ENCODE measurements at places on chromosomes 2 and 18.

GRCh38 chr2:128413718-128414341 lies 95.2 kb upstream of the HS6ST1 start:
- H3K27me3 ChIP-seq = no peaks in the 10 kb centered on the region
- peaks cover 2% of the 10 kb centered on the region for H3K4me1 ChIP-seq
- no peak overlapping the region for H3K4me3 ChIP-seq
- H3K27ac ChIP-seq = no peak overlapping the region
- no peaks in the 10 kb centered on the region for H3K36me3 ChIP-seq

GRCh38 chr18:11260961-11261461 lies 111.6 kb upstream of the PIEZO2 start:
- no peak for DNase-seq
- peaks cover 5% of the 10 kb centered on the region for H3K27me3 ChIP-seq
- H3K4me3 ChIP-seq = no peak overlapping the region

DNA sequence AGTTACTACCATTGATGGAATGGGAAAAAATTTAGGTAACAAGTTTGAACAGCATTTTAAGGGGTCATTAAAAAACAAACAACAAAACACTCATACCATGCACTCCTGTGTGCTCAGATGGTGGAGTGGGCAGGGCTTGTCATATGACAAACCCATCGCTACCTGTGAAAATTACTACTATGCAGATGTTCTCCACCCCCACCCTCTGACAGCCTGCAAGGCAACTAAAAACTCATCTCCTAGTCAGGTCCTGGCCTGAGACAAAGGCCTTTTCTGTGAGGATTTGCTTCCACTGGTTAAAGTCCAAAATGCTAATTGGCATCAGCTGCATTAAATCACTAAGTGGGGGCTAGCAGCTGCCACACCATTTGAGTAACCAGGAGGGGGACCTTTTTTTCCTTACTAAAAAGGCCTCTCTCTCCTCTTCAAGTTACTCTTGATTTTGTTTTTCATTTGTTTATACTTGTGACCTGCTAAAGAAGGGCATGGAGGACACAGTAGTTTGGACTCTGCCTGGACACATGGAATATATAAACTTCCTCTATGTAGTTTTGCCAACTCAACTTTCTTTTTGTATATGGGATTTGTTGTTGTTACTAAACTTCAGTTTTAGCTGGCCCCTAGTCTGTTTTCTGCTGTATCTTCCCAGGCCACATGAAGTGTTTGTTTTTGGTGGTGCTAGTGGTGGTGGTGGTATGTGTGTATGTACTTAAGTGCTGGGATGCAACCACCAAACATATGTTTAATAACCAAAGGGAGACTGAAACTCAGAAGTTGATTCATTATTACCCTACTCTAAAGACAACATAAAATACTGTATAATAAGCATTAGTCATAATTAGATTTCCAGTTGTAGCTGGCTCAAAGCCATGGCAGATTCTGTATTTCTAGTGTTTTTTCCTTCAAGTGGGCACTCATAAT lies 121.3 kb downstream of the MAP4K4 start:
- no peak for DNase-seq
- no peaks in the 10 kb centered on the region for H3K36me3 ChIP-seq
- H3K27ac ChIP-seq = peak overlapping the region; percentile 88
- H3K4me3 ChIP-seq = no peak overlapping the region

GRCh38 chr2:95022309-95023221 lies 2.9 kb upstream of the MAL start:
- DNase-seq = no peak
- H3K27me3 ChIP-seq = peaks cover 42% of the 10 kb centered on the region
- H3K4me1 ChIP-seq = no peaks in the 10 kb centered on the region
- no peak overlapping the region for H3K4me3 ChIP-seq
- no peak overlapping the region for H3K27ac ChIP-seq

DNA sequence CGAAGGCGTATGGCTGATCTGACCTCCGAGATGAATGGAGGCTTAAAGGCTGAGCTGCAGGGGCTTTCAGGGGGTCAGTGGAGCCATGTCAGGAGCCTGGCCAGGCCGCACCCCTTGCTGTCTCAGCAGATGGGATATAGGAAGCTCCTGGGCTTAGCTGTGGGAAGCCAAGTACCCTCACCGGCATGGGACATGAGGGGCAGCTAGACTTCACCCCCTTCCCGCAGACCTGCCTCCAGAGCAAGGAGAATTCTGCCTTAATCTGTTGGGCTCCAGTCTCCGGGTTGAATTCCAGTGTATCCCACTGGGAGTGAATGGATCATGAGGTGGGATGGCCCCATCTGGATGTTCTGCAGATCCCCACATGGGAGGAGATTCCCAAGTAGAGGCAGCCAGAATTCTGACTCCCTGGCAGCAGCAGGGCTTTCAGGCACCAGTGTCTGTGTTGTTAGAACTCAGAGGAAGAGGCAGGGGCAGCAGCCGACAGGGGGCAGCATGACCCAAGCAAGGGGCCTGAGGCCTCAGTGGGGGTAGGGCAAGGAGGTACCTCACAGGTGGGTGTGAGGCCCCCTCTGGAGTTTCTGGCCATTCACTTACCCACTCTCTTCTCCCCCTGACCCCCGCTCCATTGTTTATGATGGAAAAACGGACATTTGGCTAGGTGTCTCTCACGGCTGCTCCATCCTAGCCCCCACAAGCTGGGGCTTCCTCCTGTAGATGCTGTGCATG lies 19.1 kb downstream of the CAPG start:
- H3K4me3 ChIP-seq = no peak overlapping the region
- no peaks in the 10 kb centered on the region for H3K27me3 ChIP-seq
- H3K27ac ChIP-seq = no peak overlapping the region
- no peaks in the 10 kb centered on the region for H3K4me1 ChIP-seq

DNA sequence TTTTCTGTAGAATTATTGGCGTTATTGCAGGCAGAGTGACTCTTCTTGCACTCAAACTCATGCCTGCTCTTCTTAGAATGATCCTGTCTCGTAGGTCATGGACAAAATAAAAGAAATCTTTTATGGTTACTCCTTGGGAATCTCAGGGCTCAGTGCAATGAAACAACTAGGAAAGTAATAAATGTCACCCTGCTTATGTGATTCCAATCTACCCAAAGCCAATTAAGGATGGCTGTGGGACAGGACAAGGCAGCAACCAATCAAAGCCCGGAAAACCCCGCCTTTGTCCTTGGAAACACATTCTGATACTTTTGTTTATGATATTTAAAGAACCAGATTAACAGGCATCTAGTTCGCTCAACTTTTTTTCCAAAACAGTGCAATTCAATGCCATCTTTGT lies 53.0 kb downstream of the GRB14 start:
- DNase-seq = no peak
- H3K27me3 ChIP-seq = no peaks in the 10 kb centered on the region
- H3K4me3 ChIP-seq = no peak overlapping the region
- H3K36me3 ChIP-seq = no peaks in the 10 kb centered on the region

DNA sequence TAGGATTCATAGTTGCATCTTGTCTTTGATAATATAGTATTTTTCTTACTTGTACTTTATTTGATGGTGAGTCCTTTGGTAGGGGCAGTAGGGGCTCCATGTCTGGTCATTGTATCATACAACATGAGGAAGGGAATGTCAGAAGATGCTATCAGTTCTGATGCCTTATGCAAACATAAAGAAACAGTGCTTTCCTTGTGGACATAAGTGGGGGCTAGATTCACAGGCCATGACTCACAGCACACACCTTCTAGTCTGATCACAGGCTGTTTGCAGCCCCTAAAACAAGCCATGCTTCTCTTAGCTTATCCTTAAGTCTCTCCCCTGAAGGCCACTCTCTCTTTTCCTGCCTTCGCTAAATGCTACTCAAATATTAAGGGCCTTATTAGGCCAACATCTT lies 10.7 kb upstream of the SLC14A1 start:
- no peak for DNase-seq
- no peak overlapping the region for H3K27ac ChIP-seq
- no peaks in the 10 kb centered on the region for H3K27me3 ChIP-seq

DNA sequence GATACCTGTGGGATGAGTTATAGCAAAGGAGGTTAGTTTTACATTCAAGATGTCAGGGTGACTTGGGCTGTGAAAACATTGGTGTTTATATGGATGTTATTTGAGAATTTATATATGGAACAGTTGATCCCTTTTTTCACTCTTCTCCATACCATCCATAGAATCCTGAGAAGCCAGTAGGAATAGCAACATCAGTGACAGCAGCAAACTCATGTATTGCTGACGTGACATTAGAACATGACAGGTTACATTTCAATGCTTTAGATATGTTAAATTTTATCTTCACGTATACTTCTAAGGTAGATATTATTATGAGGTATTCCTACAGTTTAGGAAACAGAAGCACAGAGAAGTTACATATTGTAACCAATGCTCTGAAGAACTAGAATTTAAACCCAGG lies 745.2 kb upstream of the GCFC2 start:
- DNase-seq = no peak
- H3K4me3 ChIP-seq = no peak overlapping the region
- H3K36me3 ChIP-seq = no peaks in the 10 kb centered on the region
- no peaks in the 10 kb centered on the region for H3K4me1 ChIP-seq
- H3K27ac ChIP-seq = no peak overlapping the region
- H3K27me3 ChIP-seq = no peaks in the 10 kb centered on the region

DNA sequence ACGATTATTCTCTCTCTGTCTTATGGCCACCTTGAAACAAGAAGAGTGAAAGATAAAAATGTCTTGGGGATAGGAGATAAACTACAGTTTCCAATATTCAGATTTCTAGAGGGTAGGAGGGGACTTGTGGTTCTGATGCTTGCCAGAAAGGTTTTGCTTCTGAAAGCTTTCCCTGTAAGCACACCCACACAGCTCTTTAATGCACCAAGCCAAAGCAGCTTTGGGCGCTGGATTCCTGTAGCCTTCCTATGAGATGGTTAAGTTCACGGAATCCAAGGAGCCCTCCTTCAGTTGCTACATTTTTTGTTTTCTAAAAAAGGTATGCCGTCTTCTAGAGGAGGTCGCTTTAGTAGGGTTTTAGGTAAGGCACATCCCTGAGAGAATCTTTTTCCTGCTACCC lies 4.9 kb downstream of the LRRTM1 start:
- H3K4me1 ChIP-seq = no peaks in the 10 kb centered on the region
- DNase-seq = no peak
- no peak overlapping the region for H3K27ac ChIP-seq
- peaks cover 49% of the 10 kb centered on the region for H3K27me3 ChIP-seq

DNA sequence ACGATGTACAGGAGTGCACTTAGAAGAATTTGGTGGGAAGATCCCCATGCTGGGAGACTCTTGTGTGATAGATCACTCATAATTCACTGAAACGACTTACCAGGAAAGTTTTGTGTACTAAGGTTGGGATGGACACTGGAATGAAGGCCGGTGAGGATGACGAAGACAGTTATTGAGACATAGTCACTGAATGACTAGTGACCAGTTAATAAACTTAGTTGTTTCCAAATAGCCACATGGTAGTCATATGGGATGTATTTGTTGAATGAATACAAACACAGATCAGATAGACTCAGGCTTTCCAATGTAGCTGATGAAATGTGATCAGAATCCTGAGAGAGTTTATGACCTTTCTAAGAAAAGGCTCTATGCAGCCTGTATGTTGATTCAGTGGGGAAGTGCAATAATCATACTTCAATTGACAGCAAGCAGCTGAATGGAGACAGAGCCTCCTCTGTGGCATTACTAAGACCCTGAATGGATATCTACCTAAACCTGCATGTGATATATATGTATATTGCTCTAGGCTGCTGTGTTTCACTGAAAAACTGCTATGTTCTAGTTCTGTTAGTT lies 20.4 kb downstream of the GDF7 start:
- no peak overlapping the region for H3K27ac ChIP-seq
- no peak for DNase-seq
- H3K4me1 ChIP-seq = no peaks in the 10 kb centered on the region
- H3K27me3 ChIP-seq = no peaks in the 10 kb centered on the region

DNA sequence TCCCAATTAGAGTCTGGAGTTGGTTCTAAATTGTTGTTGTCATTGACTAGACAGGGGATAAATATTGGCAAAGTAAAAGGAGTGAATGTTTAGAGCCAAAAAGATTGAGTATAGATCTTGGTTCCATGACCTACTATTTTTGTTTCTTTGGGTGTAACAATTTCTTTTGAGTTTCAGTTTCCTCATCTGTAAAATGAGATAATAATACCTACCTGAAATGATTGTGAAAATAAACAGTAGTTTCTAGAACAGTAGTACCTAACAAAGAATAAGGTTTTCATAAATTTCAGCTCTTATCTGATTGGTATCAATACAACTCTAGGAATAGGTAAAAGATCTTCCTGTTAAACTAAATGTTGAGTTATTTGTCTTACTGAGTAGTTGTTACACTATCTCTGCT lies 56.8 kb downstream of the PMS1 start:
- no peaks in the 10 kb centered on the region for H3K27me3 ChIP-seq
- H3K4me1 ChIP-seq = peaks cover 18% of the 10 kb centered on the region
- H3K4me3 ChIP-seq = no peak overlapping the region
- DNase-seq = no peak

DNA sequence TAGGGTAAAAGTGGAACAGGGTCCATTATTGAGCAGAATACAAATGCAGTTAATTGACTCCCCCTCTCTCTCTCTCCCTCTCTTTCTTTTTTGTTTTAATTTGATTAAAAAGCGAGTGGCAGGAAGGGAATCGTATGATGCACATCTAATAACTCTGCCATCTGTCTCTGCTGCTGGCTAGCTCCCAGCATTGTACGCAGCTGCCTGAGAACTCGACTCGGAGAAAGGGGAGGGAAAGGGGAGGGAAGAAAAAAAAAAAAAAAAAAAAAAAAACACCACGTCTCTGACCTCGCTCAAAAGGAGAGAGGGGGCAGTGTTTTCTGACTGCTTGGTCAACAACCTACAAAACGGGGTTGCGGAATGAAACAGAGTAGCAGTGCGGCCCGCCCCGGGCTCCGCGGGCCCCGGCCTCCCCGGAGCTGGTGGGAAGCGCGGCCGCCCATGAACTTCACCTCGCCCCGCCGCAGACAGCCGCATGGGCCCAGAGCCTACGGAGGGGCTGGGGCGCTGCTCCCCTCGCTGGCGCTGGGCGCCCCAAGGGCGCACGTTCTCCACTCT lies 265.7 kb downstream of the TCF4 start:
- no peaks in the 10 kb centered on the region for H3K4me1 ChIP-seq
- peak overlapping the region; percentile 21 for H3K4me3 ChIP-seq

GRCh38 chr2:143397884-143398614 lies 268.8 kb downstream of the ARHGAP15 start:
- no peaks in the 10 kb centered on the region for H3K36me3 ChIP-seq
- H3K4me1 ChIP-seq = peaks cover 21% of the 10 kb centered on the region
- H3K4me3 ChIP-seq = no peak overlapping the region
- no peaks in the 10 kb centered on the region for H3K27me3 ChIP-seq
- H3K27ac ChIP-seq = peak overlapping the region; percentile 39

- H3K4me1 ChIP-seq = peaks cover 8% of the 10 kb centered on the region
- no peak overlapping the region for H3K4me3 ChIP-seq
- H3K27ac ChIP-seq = no peak overlapping the region
- DNase-seq = no peak
Measured at GRCh38 chr2:96506016-96506906, 1.1 kb upstream of the NEURL3 start.

- no peaks in the 10 kb centered on the region for H3K36me3 ChIP-seq
- no peak overlapping the region for H3K4me3 ChIP-seq
- H3K27me3 ChIP-seq = no peaks in the 10 kb centered on the region
- no peaks in the 10 kb centered on the region for H3K4me1 ChIP-seq
- no peak overlapping the region for H3K27ac ChIP-seq
- DNase-seq = no peak
Measured at GRCh38 chr2:165248238-165248637, 9.0 kb downstream of the SCN2A start.

Data from RWPE2 (cell line).